Spleen (tissue), 13 donors: ENCODE measurements at places on chromosomes 6 and 20. TPM values are rescaled to one million over a fixed set of nuclear protein-coding genes. Genes with fewer than 3 reads are reported as not detected.

- no peak for DNase-seq
Measured at GRCh38 chr6:163398815-163399214, 15.7 kb upstream of the QKI start.

- peak; percentile 59 for DNase-seq
Measured at GRCh38 chr20:47676219-47676721, 109.0 kb downstream of the SULF2 start.

- no peak for DNase-seq
Measured at GRCh38 chr20:14210146-14210545, 127.3 kb downstream of the FLRT3 start.

GRCh38 chr6:122077603-122078002 is 321.8 kb upstream of the HSF2 start:
- no peak for DNase-seq

GRCh38 chr20:37808233-37809070 is 94.5 kb upstream of the VSTM2L start:
- no peak for DNase-seq

DNA sequence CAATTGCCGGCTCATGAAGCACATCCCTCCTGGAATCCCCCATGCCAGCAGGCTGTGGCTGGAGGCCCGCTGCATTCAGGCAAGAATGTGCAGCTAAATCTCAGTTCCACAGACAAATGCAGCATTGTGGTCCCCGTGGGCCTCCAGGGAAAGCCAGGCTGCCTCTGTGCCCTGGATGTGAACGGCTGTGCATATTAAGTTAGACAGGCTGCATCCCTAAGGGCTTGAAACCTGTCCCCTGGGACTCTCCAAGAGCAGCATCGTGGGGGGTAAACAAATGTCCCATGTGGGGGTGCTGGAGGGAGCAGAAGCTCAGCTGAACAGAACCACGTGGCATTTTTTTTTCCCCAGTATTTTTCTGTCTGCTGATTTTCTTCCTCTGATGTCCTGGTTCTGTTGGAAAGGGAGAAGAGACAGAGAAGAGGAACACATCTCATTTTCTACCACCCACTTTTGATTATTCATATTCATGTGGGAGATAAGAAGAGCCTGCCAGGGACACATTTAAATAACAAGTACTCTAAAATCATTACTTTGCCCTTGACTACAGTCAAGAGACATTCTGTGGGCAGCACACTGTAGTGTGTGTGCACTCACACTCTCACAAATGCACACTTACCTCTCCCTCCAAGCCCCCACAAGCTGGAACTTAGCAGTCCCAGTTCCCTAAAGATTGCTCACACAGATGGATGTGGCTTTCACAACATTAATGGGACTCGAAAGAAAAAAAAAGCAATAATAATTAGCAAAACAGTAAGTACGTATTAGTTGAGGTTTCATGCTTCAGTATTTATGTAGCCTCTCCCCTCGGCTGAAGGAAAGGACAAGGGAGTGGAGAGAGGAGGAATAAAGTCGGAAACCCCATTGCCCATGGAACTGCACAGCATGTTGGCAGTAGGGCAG is 16.9 kb downstream of the GFOD1 start:
- no peak for DNase-seq

Gene SSTR4
- polyA plus RNA-seq, result not detected

Gene MCCD1
- polyA plus RNA-seq, result not detected

Gene EYS
- under 0.01 TPM for polyA plus RNA-seq

Gene LIME1
- polyA plus RNA-seq, result 96.6 TPM

Gene BTN1A1
- polyA plus RNA-seq, result 0.33 TPM

Gene COL9A1
- polyA plus RNA-seq, result 0.06 TPM
